ENCODE measurements at places on chromosomes 6 and 20. TPM values are rescaled to one million over a fixed set of nuclear protein-coding genes. Genes with fewer than 3 reads are reported as not detected.

GRCh38 chr6:148957752-148958151, 210.9 kb downstream of the UST start:
- DNase-seq: peak; percentile 42

- peak; percentile 81 for DNase-seq
Observed at GRCh38 chr6:111230351-111231089, 143.2 kb downstream of the SLC16A10 start.

- no peak for DNase-seq
Observed at GRCh38 chr6:82275686-82276085, 28.1 kb upstream of the IBTK start.

- DNase-seq: no peak
Observed at GRCh38 chr20:47358039-47358671, 1.7 kb upstream of the ZMYND8 start.

- no peak for DNase-seq
Observed at GRCh38 chr20:38184101-38184500, 19.0 kb upstream of the TGM2 start.

DNA sequence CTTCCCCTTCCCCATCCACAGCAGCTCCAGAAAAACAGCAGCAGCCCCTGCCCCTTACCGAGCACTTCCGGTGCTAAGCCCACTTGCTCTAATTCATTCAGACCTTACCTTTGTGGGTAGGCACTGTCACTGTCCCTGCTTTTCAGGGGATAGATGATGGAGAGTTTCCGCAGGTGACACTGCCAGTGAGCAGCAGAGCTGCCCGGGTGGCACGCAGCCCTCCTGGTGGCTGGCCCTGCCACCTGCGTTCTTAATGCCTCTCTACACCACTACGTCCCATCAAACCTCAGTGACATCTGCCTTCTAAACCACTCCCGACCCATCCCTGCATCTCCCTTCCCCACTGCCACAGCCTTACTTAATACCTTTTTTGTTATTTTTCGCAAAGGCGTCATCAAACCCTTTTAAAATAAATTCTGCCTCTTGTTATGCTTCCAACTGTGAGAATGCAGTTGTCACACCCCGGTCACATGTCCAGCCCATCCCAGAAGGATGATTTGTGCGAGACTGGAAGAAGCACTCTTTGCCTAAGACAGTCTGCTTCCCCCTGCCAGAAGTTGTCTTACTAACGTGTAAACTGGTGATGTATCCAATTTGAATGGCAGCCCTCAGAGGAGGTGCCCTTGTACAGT, 89.7 kb downstream of the NFATC2 start:
- DNase-seq: no peak

GRCh38 chr20:16296931-16297330, 276.3 kb downstream of the KIF16B start:
- DNase-seq: no peak

DNA sequence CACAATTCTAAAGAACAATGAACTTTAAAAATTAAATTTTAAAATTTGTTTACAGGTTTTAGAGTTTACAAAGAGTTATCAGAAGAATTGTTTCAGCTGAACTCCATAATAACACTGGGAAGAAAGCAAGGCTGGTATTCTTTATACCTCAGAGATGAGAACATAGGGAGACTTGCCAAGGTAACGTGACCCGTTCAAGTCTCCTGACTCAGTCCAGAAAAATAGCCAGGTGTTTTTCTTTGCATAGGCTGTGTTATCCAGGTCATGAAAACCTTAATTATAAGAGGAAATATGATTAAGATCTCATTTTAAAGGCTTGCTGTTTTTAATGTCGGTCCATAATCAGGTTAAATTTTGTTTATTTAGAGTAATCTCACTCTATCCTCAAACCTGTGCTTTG, 8.5 kb upstream of the C6orf141 start:
- DNase-seq: no peak

DNA sequence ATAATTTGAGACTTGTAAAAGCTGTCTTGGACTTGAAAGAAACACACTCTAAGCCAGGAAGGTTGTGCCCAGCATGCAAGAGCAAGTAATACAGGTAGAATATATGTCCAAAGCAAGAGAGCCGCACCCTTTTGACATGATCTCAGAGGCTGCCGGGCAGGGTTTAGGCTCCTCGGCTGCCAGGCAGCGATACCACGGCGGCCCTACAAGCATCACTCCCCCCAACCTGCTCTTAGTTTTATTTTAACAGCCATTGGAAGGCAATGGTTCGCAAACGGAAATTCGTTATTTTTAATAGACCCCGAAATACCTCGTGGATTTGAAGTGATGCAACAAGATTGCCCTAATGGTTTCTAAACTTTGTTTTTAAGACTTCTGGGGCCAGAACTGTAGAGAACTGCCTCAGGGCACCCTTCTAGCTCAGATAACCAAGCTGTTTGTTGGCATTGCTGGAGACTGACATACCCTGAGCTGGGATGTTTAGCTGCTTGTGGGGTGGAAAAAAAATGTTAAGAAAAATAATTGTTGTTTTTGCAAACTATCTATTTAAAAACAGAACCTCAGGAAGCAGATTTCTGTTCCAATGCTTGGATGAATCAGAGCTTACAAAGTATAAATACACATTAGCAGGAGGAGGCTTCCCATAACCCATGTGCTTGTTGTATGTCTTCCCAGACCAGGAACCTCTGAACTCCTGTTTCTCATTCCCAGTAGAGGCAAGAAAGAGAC, 39.0 kb downstream of the JAG1 start:
- peak; percentile 91 for DNase-seq

DNA sequence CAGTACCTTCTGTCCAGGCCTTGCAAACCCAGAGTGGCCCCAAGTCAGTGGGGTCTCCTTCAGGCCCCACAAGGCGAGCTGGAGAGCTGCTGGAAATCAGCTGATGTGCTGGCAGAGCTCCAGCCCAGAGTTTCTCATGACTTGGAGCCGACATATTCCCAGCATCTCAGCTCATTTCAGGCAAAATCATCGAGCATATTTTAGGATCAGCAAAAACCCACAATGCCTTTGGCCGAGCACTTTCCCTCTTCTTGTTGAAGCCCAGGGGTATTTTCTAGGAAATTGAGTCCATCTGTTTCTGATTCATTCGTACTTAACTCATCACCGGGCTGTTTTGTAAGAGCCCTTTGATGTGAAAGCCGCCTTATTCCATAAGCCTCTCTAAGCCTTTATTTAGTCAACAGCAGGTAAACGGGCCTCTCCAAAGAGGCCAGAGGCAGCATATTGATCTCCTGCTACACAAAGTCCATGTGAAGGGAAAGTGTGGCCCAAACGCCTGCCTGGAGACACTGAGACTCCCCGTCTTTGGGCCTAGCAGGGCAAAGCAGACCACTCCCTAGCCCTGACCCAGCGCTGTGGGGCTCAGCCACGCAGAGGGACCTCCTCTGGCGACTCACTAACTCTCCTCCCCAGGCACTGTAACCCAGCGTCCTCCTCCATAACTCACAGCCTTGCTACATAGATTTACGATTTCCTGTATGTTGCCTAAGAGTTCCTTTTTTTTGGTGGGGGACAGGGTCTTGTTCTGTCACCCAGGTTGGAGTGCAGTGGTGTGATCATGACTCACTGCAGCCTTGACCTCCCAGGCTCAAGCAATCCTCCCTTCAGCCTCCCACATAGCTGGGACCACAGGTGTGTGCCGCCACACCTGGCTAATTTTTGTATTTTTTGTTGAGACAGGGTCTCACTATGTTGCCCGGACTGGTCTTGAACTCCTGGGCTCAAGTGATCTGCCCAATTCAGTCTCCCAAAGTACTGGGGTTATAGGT, 12.1 kb upstream of the C20orf203 start:
- DNase-seq: peak; percentile 95

DNA sequence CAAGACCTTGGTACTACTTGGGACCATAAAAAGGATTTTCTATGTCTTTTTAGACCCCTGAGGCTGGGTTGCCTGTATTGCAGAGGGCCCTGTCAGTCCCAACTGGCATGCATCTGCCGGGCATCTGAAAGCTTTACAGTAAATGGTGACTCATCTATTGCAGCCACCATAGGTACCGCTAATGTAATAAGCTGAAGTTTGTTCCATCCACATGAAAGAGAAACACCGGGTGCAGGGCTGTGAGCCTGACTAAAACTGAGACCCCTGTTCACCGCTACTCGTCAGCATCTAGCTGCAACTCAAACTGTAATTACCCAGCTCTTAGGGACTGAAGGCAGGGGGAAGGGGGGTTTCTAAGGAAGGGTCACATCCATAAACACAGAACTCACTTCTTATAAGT, 49.5 kb downstream of the TRERF1 start:
- peak; percentile 56 for DNase-seq

DNA sequence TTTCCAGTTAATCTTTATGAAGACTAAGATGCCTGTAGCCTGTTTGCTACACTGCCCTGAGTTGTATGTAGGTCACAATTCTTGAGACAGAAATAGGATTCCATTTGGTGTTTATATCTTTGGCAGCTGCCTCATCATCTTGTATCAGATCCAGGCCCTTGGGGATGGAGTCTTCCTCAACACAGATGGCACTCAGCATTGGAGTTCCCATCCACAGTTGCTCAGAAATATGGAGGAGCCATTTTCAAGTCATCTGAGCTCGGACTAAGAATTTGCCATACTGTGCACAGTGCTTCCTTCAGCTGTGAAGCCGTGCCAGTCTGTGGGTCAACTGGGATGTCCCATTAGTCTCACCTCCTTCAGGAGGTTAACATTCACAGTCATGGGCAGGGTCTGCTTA, 156.6 kb downstream of the ZDHHC14 start:
- peak; percentile 5 for DNase-seq

- no peak for DNase-seq
Observed at GRCh38 chr6:43609402-43609801, 19.7 kb downstream of the GTPBP2 start.

- no peak for DNase-seq
Observed at GRCh38 chr6:105138141-105138540, 41.7 kb downstream of the POPDC3 start.

DNA sequence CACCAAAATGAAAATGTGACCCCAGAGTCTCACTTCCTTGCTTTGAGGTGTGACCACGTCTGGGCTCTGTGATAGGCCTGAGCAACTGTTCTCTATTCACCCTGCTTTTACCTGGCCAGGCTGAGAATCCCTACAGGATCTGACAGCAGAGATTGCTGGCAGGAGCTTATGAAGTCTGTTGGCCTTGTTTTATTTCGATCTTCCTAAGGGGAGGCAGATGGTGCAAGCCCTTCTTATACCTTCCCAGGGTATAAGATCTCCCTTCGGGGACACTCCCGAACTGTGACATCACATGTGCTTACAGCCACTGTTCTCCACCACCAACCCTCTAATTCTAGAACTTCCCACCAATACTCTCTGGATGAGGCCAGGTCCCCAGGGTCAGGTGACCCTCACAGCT, 26.8 kb downstream of the MYT1 start:
- DNase-seq: no peak

Gene EPPIN
- total RNA-seq: not detected

Gene NT5E
- 593 TPM for total RNA-seq

Gene TSBP1
- under 0.01 TPM for total RNA-seq

Gene SLC44A4
- not detected for total RNA-seq

Gene CFAP206
- total RNA-seq: 0.86 TPM

Gene TMEM170B
- 2.3 TPM for total RNA-seq

All from fibroblast of villous mesenchyme (primary cell).